Uterus (tissue), 4 donors: ENCODE measurements at places on chromosomes 4 and X. TPM values are rescaled to one million over a fixed set of nuclear protein-coding genes. Genes with fewer than 3 reads are reported as not detected.

DNA sequence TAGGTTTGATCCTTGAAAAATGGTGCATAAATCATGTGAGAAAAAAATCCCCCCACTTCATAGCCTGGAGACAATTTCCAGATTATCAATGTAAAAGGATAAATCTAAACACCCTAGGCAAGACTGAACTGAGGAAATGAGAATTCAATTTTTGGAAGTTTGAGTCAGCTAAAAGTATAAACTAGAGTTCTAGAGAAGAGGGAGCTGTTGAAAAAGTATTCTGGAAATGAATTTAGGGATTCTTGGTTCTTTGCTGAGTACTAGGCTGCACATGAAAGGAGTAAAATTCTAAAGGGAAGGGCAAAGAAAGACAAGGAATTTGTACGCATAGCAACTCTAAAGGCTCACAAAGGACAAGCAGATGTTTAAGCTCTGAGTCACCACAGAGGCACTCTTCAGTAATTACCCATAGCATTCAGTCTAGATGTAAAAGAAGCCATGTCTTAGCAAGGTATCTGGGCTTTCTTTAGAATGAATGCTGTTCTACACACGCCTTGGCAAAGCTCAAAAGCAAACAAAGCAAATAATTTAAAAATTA, 896.5 kb downstream of the PDHA2 start:
- H3K36me3 ChIP-seq, result no peaks in the 10 kb centered on the region
- H3K4me1 ChIP-seq, result no peaks in the 10 kb centered on the region
- no peak overlapping the region for H3K4me3 ChIP-seq
- no peak overlapping the region for H3K27ac ChIP-seq
- no peak for DNase-seq

DNA sequence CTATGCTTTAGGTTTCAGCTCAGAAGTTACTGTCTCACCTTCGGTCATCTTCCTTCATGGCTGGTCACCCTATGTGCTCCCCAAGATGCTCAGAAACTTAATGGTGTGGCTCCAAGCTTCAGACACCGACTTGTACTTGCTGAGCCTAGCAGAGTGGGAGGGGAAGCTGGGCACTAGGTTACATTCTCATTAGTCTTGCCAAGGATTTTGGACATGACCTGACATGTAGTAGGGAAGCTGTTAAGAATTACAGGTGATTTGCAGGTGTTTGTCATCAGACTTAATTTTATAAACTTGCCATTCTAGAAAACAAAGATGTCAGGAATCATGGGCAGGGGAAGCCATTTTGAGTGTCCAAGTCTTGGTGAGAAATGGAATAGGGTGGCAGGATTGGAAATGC, 72.4 kb downstream of the CCNG2 start:
- no peaks in the 10 kb centered on the region for H3K27me3 ChIP-seq
- H3K36me3 ChIP-seq, result no peaks in the 10 kb centered on the region
- H3K27ac ChIP-seq, result no peak overlapping the region

DNA sequence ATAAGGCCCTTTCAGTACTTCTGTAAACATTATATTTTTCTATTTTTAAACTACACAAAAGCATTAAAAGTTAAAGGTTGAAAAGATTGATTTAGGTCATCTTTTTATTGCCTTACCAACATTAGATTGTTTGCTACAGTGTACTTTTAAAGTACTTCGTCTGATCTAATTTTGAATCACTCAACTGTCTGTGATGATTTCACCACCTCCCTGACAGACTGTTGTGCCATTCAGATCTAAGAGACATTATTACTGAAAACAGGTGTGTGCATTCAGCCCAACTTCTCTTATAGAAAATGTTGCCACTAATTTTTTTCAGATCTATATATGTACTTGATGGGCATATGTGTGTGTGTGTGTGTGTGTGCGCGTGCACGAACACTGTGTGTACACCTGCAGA, 39.3 kb downstream of the GASK1B start:
- no peak for DNase-seq
- peaks cover 8% of the 10 kb centered on the region for H3K4me1 ChIP-seq
- H3K36me3 ChIP-seq, result no peaks in the 10 kb centered on the region
- H3K27ac ChIP-seq, result no peak overlapping the region

DNA sequence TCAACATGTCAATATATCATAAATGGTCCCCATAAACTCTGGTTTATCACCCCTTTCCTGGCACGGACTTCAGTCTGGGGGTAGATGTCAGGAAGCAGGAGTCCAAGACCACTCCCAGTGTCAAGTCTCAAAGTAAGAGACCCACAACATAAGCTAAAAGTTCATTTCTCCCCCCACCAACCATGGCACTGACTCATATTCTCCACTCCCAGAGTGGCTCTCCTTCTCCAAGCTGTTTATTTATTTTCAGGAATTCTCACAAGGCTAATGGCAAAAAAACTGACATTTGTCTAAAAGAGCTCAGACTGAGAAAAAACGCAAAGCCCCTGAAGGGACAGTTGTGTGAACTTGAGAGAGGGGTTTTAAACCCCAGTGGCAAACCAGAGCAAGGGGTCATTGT, 217.0 kb downstream of the RAB28 start:
- DNase-seq, result no peak
- no peaks in the 10 kb centered on the region for H3K4me1 ChIP-seq
- no peak overlapping the region for H3K27ac ChIP-seq
- no peaks in the 10 kb centered on the region for H3K27me3 ChIP-seq
- no peak overlapping the region for H3K4me3 ChIP-seq

Gene RIPPLY1
- total RNA-seq, result not detected

DNA sequence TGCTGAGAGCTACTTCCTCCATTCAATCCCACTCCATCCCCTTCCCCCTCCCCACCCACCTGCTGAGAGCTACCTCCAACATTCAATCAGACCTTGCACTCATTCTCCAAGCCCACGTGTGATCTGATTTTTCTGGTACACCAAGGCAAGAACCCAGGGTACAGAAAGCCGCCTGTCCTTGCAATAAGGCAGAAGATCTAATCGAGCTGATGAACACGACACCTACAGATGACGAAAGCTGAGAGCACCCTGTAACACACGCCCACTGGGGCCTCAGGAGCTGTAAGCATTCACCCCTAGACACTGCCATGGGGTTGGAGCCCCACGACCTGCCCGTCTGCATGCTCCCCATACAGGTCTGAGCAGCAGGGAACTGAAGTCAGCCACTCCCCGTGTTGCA, 58.3 kb downstream of the TRIML1 start:
- no peak for DNase-seq
- H3K27ac ChIP-seq, result no peak overlapping the region
- no peaks in the 10 kb centered on the region for H3K4me1 ChIP-seq

GRCh38 chrX:97672608-97673007, 788.9 kb downstream of the RPA4 start:
- H3K27ac ChIP-seq, result no peak overlapping the region
- H3K27me3 ChIP-seq, result no peaks in the 10 kb centered on the region
- H3K36me3 ChIP-seq, result no peaks in the 10 kb centered on the region

GRCh38 chr4:8534129-8534528, 46.1 kb upstream of the GPR78 start:
- DNase-seq, result no peak
- H3K4me3 ChIP-seq, result no peak overlapping the region
- no peaks in the 10 kb centered on the region for H3K27me3 ChIP-seq

DNA sequence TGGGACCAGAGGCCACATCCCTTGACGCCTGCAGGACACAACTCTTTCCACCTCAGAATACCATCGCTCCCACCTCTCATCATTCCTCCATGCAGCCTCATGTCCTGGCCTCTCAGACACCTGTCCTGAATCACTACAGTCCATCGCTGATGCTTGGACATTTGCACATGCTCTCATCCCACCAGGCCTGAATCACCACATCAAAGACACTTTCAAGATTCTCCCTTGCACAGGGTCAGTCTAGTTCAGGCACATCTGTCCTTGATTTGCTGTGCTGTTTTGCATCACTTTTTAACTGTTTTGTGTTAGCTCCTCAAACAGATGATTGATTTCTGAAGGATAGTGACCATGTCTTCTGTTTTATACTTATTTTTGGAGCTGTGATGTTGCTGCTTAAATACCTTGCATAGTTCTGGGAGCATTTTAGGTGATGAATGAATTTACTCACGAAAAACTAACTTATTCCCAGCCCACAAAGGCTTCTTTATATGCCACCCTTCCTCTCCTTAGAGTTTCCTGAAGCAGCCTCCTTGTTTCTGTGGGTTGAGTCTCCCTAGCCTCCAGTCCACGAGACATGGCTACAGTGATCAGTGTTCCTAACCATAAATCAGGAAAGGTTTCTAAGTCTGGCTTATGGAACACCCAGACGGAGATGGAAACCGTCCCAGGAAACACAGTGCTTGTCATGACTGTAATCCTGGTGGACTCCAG, 2.6 kb downstream of the FAM114A1 start:
- H3K27me3 ChIP-seq, result no peaks in the 10 kb centered on the region
- no peak overlapping the region for H3K4me3 ChIP-seq
- peak overlapping the region; percentile 99 for H3K27ac ChIP-seq
- H3K36me3 ChIP-seq, result no peaks in the 10 kb centered on the region

DNA sequence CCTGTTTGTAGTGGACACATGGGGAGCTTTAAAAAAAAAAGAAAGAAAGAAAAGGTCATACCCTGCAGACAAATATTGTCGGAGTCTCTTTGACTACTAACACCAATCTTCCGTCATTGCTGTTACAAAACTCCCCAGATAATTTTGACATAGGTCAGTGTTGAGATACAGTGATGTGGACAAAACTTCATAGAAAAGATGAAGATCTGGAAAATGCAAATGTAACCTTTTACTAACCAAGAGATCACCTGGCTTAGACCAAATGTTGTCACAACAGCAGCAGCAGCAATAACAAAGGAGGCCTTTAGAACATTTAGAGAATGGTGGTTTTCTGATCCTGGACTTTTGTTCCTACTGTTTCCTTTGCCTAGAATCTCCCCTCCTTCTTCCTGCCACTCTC, 8.1 kb upstream of the COMMD8 start:
- no peaks in the 10 kb centered on the region for H3K27me3 ChIP-seq
- no peak for DNase-seq
- no peak overlapping the region for H3K27ac ChIP-seq
- H3K4me3 ChIP-seq, result no peak overlapping the region
- H3K4me1 ChIP-seq, result no peaks in the 10 kb centered on the region

DNA sequence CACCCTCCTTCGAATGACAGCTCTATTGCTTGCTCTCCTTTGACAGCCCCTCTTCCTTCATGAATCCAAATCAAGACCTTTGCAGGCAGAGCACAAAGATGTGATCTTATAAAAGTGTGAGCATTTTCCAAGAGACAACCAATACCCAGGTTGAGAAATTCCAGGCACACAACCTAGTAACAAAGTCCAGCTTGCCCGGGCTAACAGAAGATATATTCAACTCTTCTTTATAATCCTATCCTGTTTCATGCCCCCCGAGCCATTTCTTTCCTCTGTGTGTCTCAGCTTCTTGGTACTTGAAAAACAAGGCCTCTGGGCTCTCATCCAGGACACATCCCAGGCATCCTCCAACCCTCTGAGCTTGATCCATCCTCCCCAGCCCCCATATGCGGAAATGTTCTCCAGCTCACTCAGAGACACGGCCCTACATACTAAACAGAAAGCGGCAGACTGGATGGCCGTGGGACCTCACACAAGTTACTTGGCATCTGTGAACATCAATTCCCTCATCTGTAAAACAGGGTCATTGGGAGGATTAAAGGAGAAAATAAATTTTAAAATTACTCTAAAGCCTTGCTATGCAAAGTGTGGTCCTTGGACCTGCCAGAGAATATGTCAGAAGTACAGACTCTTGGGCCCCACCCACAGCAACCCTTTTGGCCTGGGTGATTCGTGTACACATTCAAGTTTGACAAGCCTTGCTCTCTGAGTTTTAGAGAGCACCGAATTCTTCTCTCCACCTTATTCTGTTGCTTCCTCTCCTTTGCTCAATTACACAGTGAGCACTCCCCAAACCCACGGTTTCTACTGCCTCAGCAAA, 627.0 kb downstream of the BCOR start:
- H3K36me3 ChIP-seq, result no peaks in the 10 kb centered on the region
- H3K4me3 ChIP-seq, result no peak overlapping the region
- peak overlapping the region; percentile 31 for H3K27ac ChIP-seq
- peak; percentile 62 for DNase-seq

DNA sequence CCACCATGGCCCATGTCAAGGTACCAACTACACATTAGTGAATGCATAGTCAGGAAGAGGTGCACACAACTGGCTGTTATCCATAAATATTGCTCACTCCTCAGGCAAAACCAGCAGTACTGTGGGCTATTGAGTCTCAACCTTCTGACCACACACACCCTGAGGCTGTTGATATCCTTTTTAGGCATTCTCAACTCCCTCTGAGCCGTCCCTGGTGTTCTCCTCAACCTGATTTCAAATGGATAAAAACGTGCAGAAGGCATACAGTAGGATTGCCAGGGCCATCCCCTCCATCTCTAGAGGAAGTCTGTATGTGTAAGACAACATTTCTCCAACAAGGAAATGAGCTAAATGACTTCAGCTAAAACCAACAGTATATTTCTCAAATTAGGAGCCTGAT, 98.7 kb upstream of the KLHL13 start:
- H3K27me3 ChIP-seq, result no peaks in the 10 kb centered on the region
- no peak overlapping the region for H3K27ac ChIP-seq
- no peaks in the 10 kb centered on the region for H3K4me1 ChIP-seq

DNA sequence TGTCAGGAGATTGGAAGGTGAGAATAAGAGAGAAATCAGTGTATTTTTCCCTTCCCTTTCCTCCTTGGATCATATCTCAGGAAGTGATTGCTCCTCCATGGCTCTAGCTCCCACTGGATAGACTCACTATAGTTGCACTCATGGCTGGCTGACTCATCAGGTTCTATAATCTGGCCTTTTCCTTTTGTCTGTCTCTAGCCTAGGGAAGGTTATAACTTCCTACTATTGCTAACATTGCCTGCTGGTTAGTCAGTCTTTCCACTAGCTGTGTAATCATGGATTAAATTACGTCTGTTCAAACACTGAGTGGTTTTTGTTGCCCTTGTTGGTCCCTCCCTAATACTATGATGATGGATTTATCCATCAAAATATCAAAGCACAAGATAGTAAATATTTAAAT, 195.5 kb upstream of the VEGFC start:
- H3K27me3 ChIP-seq, result no peaks in the 10 kb centered on the region
- no peaks in the 10 kb centered on the region for H3K36me3 ChIP-seq
- no peak for DNase-seq
- no peak overlapping the region for H3K27ac ChIP-seq

- no peaks in the 10 kb centered on the region for H3K27me3 ChIP-seq
- no peaks in the 10 kb centered on the region for H3K4me1 ChIP-seq
- DNase-seq, result no peak
- H3K27ac ChIP-seq, result peak overlapping the region; percentile 66
- H3K36me3 ChIP-seq, result no peaks in the 10 kb centered on the region
- H3K4me3 ChIP-seq, result no peak overlapping the region
Observed at GRCh38 chrX:108271397-108271787, 166.8 kb downstream of the COL4A6 start.

DNA sequence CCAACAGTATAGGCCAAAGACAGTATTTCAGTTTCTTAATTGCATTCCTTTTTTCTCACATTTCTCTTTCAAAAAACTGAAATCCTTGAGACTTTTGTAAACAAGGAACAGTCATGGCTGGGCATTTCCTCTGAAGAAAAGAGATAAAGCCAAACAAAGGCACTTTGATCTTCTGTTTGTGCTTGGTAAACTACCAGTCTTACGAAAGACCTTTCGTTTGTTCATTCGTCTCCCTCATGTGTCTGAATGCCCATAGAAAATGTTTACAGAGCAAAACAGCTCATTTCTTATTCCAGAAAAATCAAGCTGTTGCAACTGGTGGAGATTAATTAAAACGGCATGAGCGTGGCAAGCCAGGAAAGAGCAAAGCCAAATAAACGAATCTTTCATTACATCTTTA, 178.0 kb downstream of the GASK1B start:
- no peak for DNase-seq
- no peaks in the 10 kb centered on the region for H3K36me3 ChIP-seq
- peak overlapping the region; percentile 92 for H3K27ac ChIP-seq
- no peaks in the 10 kb centered on the region for H3K4me1 ChIP-seq
